Upper lobe of right lung (tissue), 1 donor: ENCODE measurements at places on chromosomes 7 and 10. TPM values are rescaled to one million over a fixed set of nuclear protein-coding genes. Genes with fewer than 3 reads are reported as not detected.

- H3K27me3 ChIP-seq: no peaks in the 10 kb centered on the region
- no peak for DNase-seq
- H3K27ac ChIP-seq: no peak overlapping the region
- no peak overlapping the region for H3K4me3 ChIP-seq
- H3K36me3 ChIP-seq: no peaks in the 10 kb centered on the region
Observed at GRCh38 chr10:58638388-58638787, 125.7 kb downstream of the BICC1 start.

- no peak overlapping the region for H3K27ac ChIP-seq
- no peaks in the 10 kb centered on the region for H3K27me3 ChIP-seq
- H3K36me3 ChIP-seq: no peaks in the 10 kb centered on the region
- no peak overlapping the region for H3K4me3 ChIP-seq
- H3K4me1 ChIP-seq: no peaks in the 10 kb centered on the region
Observed at GRCh38 chr10:122855745-122856144, 10.1 kb upstream of the CUZD1 start.

GRCh38 chr7:480531-481218, 39.0 kb downstream of the PDGFA start:
- no peak overlapping the region for H3K4me3 ChIP-seq
- no peaks in the 10 kb centered on the region for H3K4me1 ChIP-seq
- peak; percentile 67 for DNase-seq
- peaks cover 15% of the 10 kb centered on the region for H3K27me3 ChIP-seq
- H3K27ac ChIP-seq: no peak overlapping the region

- DNase-seq: no peak
- no peaks in the 10 kb centered on the region for H3K4me1 ChIP-seq
- H3K27ac ChIP-seq: no peak overlapping the region
- H3K36me3 ChIP-seq: no peaks in the 10 kb centered on the region
- H3K4me3 ChIP-seq: no peak overlapping the region
Observed at GRCh38 chr7:81488210-81488609, 281.6 kb downstream of the HGF start.

- no peaks in the 10 kb centered on the region for H3K27me3 ChIP-seq
- no peak overlapping the region for H3K27ac ChIP-seq
- no peak overlapping the region for H3K4me3 ChIP-seq
- DNase-seq: no peak
Observed at GRCh38 chr7:133477791-133478190, 224.9 kb downstream of the EXOC4 start.

The IGF2BP3 gene
- 3.3 TPM for total RNA-seq

GRCh38 chr7:17646253-17646956, 293.9 kb downstream of the SNX13 start:
- no peaks in the 10 kb centered on the region for H3K36me3 ChIP-seq
- H3K4me3 ChIP-seq: no peak overlapping the region
- no peak for DNase-seq

DNA sequence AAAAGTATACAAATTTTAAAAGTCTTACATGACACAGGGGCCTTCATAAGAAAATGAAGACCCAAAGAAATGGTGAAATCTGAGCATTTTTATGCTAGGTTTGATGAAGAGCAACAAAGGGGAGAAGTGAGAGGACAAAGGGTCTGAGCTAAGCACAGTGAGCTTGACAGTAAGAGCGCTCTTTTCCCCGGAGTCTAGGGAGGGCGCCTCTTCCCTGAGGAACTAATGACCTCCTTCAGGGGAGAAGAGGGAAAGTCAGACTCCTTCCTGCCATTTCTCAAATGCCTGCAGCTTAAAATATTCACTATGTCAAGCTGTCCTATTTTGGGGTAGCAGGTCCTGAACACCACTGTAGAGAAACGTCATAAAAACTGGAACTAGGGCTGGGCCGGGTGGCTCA, 18.1 kb upstream of the PAXIP1 start:
- no peaks in the 10 kb centered on the region for H3K36me3 ChIP-seq
- no peak for DNase-seq
- no peaks in the 10 kb centered on the region for H3K27me3 ChIP-seq

DNA sequence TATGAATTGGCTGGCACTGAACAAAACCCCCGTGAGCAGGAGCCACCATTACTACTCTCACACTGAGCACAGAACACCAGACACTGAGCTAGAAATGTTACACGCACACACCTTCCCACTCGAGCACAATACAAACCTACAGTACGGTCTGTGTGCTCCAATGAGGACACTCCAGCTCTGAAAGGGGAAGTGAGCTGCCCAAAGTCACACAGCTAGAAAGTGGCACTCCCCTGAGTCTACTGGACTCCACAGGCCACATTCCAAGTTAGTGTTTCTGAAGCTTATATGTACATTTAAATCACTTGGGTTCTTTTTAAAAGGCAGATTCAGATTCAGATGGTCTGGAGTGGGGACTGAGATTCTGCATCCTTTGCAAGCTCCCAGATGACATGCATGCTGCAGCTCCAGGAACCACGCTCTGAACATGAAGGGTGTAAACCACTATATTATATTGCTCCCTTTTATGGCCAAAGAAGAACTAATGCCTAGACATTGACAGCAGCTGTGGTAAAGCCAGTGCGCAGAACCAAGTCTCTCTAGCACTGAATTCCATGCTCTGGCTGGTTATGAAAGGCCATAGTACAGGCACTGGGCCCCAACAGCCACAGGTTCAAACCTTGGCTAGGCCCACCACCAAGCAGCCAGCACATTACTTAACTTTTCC, 77.1 kb downstream of the FRMPD2 start:
- H3K4me1 ChIP-seq: no peaks in the 10 kb centered on the region
- H3K27me3 ChIP-seq: no peaks in the 10 kb centered on the region
- no peak overlapping the region for H3K4me3 ChIP-seq
- H3K36me3 ChIP-seq: no peaks in the 10 kb centered on the region
- DNase-seq: no peak

DNA sequence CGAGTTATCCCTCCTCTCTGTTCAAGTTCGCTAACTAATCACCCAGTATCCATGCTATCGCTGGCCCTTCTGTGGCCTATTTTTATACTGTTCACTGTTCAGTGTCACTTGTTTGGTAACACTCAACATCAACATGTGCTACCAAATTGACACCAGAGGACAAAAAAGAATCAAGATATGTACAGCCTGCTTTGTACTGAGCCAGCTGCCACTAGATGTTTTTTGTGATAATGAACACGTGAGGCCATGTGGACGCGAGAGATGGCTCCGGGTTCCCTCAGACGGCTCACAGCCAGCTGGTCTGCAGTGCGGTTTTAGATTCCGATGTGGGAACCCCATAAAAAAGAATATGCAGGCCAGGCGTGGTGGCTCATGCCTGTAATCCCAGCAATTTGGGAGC, 21.2 kb downstream of the CAV1 start:
- no peak overlapping the region for H3K4me3 ChIP-seq
- no peaks in the 10 kb centered on the region for H3K27me3 ChIP-seq
- H3K4me1 ChIP-seq: peaks cover 4% of the 10 kb centered on the region

DNA sequence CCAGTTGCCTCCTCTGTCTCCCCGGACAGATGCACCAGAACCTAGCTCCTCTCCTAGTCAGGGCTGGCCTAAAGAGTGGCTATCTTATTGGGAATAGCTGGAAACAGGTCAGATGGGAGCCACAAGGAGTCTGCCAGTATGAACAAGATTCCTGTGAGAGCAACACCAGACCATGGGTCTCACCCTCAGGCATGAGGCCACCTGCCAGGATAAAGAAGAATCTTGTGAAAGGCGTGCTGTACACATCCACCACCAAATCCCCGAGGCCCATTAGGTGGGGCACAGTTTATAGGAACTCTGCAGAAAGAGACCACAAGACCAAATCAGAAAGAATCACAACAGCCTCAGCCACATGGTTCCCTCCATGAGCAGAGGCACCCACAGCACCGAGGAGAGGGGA, 325.9 kb downstream of the TNS3 start:
- DNase-seq: no peak
- H3K4me3 ChIP-seq: no peak overlapping the region
- H3K36me3 ChIP-seq: no peaks in the 10 kb centered on the region
- H3K27ac ChIP-seq: no peak overlapping the region
- peaks cover 18% of the 10 kb centered on the region for H3K4me1 ChIP-seq
- H3K27me3 ChIP-seq: no peaks in the 10 kb centered on the region

The ZNF853 gene
- 5.2 TPM for total RNA-seq

GRCh38 chr10:10508211-10508610, 509.5 kb upstream of the CELF2 start:
- no peak overlapping the region for H3K27ac ChIP-seq
- no peak overlapping the region for H3K4me3 ChIP-seq
- no peaks in the 10 kb centered on the region for H3K27me3 ChIP-seq
- no peak for DNase-seq

- H3K27me3 ChIP-seq: no peaks in the 10 kb centered on the region
- H3K36me3 ChIP-seq: no peaks in the 10 kb centered on the region
- H3K4me3 ChIP-seq: no peak overlapping the region
- no peak for DNase-seq
- H3K4me1 ChIP-seq: peaks cover 19% of the 10 kb centered on the region
- H3K27ac ChIP-seq: peak overlapping the region; percentile 27
Observed at GRCh38 chr7:7687800-7688199, 30.6 kb downstream of the RPA3 start.

The HNRNPF gene
- total RNA-seq: 183 TPM

The COBL gene
- total RNA-seq: 29.2 TPM

- H3K27me3 ChIP-seq: no peaks in the 10 kb centered on the region
- no peak overlapping the region for H3K27ac ChIP-seq
- H3K36me3 ChIP-seq: no peaks in the 10 kb centered on the region
- H3K4me1 ChIP-seq: peaks cover 13% of the 10 kb centered on the region
- no peak overlapping the region for H3K4me3 ChIP-seq
Observed at GRCh38 chr10:118960157-118961090, 69.1 kb upstream of the NANOS1 start.

DNA sequence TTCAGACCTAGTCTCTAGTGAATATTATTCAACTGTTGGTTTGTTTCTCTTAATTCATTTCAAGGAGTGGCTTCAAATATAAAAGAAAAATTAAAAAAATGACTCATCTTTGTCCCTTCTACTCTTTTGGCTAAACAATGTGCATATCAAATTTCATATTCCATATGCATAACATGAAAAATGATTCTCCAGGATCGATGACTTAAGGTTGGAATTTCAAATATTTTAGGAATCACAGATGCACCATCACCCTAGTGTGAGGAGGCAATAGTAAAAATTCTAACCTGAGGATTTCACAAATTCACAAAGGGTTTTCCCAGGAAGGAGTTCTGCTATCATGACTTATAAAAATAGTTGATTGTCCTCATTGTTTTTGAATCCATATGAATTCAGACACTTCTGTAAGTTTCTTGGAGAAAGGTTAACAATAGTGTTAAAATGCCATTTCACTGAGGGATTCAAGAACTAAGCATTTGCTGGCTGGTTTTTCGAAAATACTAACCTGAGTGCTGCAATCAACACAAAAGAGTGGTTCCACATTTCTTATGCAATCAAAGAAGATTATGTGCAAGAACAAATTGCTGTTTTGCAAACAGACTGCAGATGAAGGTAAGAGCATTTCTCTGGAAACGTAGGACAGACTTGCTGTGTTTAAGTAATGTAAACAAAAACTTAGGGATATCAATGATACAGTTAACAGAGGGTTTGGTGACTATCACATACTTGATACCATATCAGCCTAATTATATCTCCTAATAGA, 547.5 kb upstream of the LRRTM3 start:
- no peak overlapping the region for H3K4me3 ChIP-seq
- no peaks in the 10 kb centered on the region for H3K27me3 ChIP-seq
- no peaks in the 10 kb centered on the region for H3K36me3 ChIP-seq

GRCh38 chr10:119801998-119802538, 70.6 kb downstream of the MCMBP start:
- H3K4me3 ChIP-seq: no peak overlapping the region
- no peaks in the 10 kb centered on the region for H3K4me1 ChIP-seq
- no peaks in the 10 kb centered on the region for H3K27me3 ChIP-seq
- no peak overlapping the region for H3K27ac ChIP-seq

GRCh38 chr7:112395411-112395810, 54.8 kb upstream of the IFRD1 start:
- H3K4me3 ChIP-seq: no peak overlapping the region
- no peak for DNase-seq
- no peaks in the 10 kb centered on the region for H3K36me3 ChIP-seq
- H3K27ac ChIP-seq: no peak overlapping the region

DNA sequence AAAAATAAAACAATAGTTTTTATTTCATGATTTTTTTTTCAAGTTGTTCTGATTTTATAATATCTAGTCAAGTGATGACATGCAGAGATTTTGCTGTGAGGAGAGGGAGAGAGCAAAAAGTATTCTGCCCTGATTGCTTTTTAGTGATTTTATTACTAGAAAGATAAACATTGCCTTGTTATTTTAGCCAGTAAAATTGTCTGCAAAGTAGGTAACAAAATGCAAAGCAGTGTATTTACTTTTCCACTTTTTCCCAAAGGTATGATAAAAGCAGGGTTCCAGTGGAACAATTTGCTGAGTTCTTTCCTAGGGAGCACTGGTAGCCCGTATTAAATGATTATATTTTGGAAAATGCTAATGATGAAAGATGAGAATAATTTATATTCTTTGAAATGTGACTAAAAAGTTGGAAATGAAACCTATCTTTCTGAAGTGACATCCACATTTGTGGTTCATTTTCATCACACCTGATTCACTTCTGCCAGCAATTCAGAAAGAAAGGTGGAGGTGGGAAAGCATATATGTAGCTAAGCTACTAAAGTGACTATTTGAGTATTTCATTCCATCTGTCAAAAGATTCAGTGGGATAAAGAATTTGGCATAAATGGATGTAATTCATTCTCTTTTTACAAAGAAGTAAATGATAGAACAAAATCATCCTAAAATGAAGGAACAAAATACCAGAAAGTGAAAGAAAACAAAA, 300.3 kb downstream of the ADK start:
- DNase-seq: no peak
- H3K36me3 ChIP-seq: no peaks in the 10 kb centered on the region
- H3K27me3 ChIP-seq: no peaks in the 10 kb centered on the region
- H3K4me3 ChIP-seq: no peak overlapping the region
- no peak overlapping the region for H3K27ac ChIP-seq

The AKR1E2 gene
- total RNA-seq: 10.0 TPM

DNA sequence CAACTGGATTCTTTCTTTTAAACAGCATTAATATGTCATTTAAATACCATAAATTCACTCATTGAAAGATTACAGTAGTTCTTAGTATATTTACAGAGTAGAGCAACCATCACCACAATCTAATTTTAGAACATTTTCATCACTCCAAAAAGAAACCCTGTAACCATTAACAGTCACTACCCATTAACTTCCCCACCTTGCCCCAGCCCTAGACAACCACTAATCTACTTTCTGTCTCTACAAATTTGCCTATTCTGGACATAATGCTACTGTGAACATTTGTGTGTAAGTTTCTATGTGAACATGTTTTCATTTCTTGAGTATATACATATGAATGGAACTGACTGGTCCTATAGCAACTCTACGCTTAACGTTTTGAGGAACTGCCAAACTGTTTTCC, 42.4 kb downstream of the P4HA1 start:
- no peak overlapping the region for H3K27ac ChIP-seq
- DNase-seq: no peak
- no peaks in the 10 kb centered on the region for H3K27me3 ChIP-seq
- H3K4me3 ChIP-seq: no peak overlapping the region
- no peaks in the 10 kb centered on the region for H3K4me1 ChIP-seq

- H3K4me1 ChIP-seq: peaks cover 8% of the 10 kb centered on the region
- no peak overlapping the region for H3K4me3 ChIP-seq
- no peaks in the 10 kb centered on the region for H3K27me3 ChIP-seq
- peaks cover 54% of the 10 kb centered on the region for H3K36me3 ChIP-seq
- no peak for DNase-seq
Observed at GRCh38 chr10:33224251-33224965, 110.1 kb downstream of the NRP1 start.
